ENCODE measurements at places on chromosomes 4 and X.

DNA sequence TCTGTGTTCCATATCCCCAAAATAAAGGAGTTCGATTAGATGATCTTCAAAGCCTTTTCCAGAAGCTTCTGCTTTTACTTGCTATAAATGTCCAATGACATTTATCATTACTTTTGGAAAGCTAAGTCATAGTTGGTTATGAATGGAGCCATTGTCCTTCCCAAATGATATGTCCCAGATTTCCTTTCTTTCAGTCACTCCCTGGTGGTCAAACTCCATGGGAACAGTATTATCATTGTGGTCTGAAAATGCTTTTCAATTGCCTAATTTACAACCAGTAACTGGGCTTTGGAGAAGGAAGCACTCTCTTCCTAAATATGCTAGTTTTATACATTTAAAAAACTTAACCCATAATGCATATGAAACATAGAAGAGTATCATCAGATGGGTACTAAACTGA is 571.5 kb upstream of the AMOT start:
- DNase-seq, result no peak

GRCh38 chr4:3630598-3631543 is 98.6 kb upstream of the LRPAP1 start:
- DNase-seq, result no peak

DNA sequence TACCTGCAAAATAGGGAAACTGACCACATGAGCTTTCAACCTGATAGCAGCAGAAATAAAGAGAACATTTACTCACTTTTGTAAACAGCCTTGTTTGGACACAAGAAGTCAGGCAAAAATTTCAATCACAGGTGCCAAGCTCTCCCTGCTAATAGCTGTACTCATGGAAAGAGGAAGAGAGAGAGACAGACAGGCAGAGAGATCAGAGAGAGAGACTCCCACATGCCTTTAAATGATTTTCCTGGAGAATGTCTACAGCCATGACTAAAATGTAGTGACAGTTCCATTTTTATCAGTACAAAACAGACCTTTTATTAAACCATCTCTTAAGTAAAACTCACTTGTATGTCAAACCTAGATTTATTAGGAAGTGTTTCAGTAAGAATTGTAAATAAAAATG is 752.9 kb downstream of the TRAM1L1 start:
- DNase-seq, result no peak

- no peak for DNase-seq
Observed at GRCh38 chr4:145481942-145482208, 222 bp downstream of the SMAD1 start.

GRCh38 chr4:119930546-119930945 is 136.1 kb downstream of the MAD2L1 start:
- peak; percentile 14 for DNase-seq

DNA sequence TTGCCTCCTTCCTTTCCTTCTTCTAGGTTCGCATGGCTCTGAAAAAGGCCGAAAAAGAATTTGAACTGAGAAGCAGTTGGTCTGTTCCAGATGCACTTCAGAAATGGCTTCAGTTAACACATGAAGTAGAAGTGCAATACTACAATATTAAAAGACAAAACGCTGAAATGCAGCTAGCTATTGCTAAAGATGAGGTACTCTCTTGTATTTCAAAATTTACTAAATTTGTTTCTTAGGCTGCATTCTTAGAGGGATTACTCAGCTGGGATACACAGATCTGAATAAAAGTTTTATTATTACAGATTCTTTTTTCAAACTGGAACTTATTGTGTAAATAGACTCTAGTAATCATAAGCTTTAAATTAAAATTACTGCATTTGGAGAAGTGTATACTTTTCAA is 146.9 kb downstream of the STIM2 start:
- peak; percentile 59 for DNase-seq

GRCh38 chr4:113739197-113739596 is 22.3 kb downstream of the CAMK2D start:
- DNase-seq, result no peak

Data from fibroblast of the aortic adventitia (primary cell).